Activated CD4-positive, alpha-beta T cell treated with anti-CD3 and anti-CD28 coated beads, Interleukin-2, amount 50 U/mL, for 1 hour (primary cell): ENCODE measurements at places on chromosomes 13 and 19.

- DNase-seq, result no peak
These were observed 5.3 kb downstream of the KANK3 start for GRCh38 chr19:8337728-8338127.

GRCh38 chr13:110682746-110683145, 23.2 kb downstream of the CARS2 start:
- no peak for DNase-seq

DNA sequence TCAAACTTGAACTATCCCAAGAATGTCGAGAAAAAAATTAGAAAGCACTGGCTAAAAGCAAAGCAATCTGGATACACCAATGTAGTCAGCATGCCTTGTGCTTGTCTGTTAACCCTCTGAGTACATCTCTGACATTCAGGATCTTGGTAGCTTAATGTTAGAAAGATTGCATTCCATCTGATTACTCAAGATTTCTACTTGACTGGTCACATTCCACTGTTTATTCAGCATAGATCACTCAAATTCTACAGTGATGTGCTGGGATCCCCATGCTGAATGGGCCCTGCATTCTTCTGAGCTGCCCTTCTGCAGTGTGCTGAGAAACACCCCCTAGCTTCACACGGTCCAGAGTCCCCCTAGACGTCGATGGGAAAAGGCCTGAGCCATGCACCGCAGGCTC, 295.4 kb upstream of the MAB21L1 start:
- DNase-seq, result no peak

- no peak for DNase-seq
These were observed 1460.3 kb downstream of the UQCRFS1 start for GRCh38 chr19:27752530-27753184.

DNA sequence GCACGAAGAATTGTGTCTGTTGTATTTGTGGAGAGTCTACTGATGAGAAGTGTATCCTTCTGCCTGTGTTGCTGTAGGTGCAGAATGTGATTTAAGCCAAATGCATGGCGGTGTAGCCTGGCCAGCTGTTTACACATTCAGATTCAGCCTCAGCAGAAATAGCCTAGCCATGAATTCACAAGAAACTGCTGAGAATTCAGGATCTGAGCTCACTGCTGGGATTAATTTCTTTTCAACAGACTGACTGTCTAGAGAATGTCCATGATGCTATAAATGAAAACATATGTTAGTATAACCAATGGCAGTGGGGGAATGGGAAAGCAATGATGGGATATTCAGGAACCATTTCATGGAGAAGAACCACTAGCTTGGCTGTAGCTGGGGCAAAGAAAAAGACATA, 77.4 kb upstream of the RNF113B start:
- DNase-seq, result no peak

DNA sequence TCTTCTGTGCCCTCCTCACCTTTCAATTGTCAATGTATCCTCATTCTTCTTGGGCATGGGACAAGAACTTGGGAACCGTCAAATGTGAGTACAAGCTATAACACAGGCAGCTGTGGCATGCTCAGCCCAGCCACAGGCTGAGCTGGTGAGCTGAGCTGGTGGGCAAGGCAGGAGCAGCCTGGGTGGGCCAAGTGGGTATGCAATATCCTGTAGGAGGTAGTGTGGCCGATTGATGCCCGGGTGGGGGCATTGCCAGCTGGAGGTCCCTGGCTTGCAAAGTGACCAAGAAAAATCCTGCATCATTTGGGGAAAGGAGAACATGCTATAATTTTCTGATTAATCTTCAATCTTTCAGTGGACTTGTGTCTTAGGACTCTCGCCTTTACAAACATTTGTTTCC, 507.2 kb upstream of the SLC10A2 start:
- DNase-seq, result no peak

DNA sequence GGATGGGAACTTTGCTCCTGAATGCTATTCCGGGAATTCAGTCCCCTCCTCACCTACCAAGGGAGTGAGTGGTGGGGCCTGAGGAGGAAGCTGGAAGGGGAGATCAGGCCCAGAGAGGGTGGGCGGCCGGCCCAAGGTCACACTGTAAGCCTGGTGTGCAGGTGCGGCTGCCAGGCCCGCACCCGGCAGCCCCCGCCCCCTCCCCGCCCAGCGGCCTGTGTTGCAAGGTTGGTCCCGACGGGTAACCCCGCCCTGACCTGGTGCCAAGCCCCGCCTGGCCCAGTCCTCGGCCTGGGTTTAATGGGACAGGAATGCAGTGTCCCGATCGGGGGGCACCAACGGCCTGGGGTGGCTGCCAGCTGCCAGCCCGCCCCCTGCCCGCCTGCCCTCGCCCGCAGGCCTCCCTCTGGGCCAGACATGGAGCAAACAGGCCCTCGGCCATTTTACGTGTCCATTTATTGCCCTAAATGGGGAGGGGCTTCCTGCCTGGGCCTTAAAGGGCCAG, 5.5 kb downstream of the ZBTB7A start:
- peak; percentile 27 for DNase-seq

DNA sequence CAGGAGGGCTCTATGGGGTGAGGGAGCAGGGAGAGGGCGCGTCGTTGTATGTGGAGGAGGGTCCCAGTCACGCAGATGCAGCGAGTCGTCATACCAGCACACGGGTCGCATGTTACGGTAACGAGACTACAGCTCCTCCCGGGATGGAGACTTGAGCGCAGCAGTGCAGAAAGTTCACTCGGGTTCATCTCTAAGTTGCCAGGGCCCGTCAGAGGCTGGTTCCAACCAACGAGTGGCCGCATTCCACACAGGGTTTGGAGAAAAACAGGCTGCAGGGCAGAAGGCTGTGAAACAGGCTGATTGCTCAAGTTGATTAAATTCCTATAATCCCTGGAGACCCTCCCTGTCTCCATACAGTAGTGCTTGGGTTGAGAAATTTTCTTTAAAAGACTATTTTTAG, 21.9 kb upstream of the TTYH1 start:
- no peak for DNase-seq

- no peak for DNase-seq
These were observed 325.5 kb downstream of the KCNRG start for GRCh38 chr13:50340551-50341287.

GRCh38 chr13:111584101-111584672, 263.7 kb downstream of the TEX29 start:
- no peak for DNase-seq

DNA sequence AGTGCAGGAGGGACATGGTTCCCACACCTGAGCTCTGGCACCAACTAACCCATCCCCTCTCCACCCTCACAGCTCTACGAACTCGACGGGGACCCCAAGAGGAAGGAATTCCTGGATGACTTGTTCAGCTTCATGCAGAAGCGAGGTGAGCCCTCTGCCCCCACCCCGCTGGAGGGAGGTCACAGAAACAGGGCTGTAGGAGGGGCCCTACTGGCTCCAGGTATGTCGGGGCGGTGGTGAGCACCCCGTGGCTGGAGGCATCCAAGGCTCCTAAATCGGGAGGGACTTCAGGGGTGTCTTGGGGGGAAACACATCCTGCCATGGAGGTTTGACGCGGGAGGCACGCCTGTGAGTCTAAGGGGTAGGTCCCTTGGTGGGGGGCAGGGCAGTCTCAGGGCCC, 24.1 kb upstream of the WDR18 start:
- no peak for DNase-seq

GRCh38 chr13:103759361-103759760, 693.1 kb upstream of the SLC10A2 start:
- DNase-seq, result no peak

GRCh38 chr19:58563823-58564222, 5.4 kb upstream of the UBE2M start:
- DNase-seq, result no peak

DNA sequence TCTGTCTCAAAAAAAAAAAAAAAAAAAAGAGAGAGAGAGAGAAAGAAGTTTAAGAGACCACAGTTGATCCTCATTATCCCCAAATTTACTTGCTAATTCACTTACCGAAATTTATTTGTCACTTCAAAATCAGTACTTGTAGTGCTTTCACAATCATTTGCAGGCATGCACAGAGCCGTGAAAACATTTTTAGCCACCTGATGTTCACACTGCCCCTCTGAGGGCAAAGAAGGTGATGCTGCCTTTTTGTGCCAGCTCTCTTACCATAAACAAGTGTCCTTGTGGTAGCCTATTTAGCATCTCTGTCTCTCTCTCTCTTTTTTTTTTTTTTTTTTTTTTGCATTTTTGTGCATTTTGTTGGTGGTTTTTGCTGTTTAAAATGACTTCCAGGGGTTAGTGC, 24.1 kb upstream of the CASP14 start:
- DNase-seq, result no peak

DNA sequence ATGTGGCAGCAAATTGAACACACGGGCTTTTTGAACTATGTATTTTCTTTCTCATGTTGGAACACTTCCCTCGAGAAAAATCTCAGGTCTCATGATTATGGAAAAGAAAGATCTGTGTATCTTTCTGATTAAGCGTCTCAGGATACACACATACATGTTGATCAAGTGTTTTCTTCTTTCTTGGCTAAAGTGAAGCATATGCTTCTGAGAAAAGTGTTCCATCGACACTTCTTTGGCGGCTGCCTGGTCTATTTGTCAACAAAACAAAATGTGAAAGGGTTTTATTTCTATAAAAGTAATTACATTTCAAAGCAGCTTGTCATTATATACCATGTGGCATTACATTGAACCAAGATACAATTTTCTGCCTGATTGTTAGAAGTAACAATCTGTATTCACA, 157.5 kb downstream of the DLEU7 start:
- no peak for DNase-seq

GRCh38 chr13:108929532-108930206, 300.3 kb downstream of the MYO16 start:
- DNase-seq, result no peak

DNA sequence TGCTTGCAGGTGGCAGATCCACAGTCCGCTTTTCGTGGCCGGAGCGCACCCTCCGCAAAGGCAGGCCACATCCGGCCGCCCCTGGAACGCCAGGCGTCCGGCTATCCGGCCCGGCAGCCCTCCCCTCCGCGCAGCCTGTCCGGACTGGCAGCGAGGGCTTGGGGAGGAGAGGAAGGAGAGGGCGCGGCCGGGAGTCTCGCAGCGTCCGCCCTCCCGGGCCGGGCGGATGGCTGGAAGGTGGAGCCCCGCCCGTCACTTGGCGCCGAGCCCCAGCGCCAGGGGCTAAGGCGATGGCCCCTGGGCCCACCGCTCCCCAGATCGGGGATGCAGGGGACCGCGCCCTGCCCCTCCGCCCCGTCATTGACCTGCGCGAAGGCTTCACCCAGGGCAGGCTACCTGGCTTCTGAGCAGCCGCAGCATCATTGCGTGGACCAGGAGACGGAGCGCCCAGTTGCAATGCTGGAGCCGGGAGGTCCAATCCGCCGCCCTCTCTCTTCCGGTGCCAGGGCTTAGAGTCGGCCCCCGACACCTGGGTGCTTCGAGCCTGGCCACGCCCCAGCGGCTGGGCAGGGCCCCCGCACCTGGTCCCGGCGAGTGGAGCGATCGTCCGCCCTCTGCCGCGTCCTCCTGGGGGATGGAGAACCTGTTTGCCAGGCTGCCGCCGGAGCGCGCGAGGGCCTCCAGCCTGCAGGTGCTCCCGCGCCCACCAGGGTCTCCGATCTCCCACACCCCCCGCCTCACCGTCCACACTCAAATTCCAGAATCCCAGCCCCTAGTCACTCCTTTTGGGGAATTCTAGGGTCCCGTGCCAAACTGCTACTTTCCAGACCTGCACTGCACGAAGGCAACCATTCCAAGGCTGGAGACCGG, at the start of gene FUT1:
Gene FUT1 (minus strand): TSS at position 146 of the 870 bp plus-strand sequence. CDS start 1,360 bp downstream, outside the sequence.
- DNase-seq, result peak; percentile 39

DNA sequence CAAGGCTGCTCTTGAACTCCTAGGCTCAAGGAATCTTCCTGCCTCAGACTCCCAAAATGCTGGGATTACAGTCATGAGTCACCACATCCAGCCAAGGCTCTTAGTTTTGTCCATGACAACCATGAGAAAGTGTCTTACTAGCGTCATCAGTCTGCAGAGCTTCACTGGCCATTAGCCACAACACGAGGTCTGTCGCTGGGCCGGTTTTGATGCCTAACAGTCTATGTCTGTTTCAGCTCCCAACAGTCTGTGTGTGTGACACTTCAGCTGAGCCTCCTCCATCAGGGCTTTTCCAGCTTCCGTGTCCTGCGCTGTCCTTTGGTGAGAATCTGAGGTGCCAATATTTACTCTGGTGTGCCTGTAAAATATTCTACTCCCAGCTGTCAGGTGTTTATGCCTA, 47.6 kb downstream of the CEP89 start:
- DNase-seq, result no peak

DNA sequence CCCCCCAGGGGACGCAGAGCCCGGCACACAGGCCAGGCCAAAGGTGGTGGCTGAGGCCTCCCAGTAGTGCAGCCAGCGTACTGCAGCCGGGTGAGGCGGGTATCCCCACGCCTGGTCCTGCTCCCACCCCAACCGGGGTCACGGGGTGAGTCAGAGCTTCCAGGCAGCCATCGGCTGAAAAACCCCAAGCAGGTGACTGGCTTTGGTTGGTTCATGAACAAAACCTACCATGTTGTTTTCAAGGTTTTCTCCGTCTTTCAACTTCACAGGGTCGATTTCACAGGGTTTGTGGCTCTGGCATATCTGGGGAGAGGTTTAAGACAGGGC, 42.1 kb upstream of the C13orf46 start:
- no peak for DNase-seq

- peak; percentile 33 for DNase-seq
These were observed at the start of gene IZUMO1 for GRCh38 chr19:48746738-48747575. TSS of gene IZUMO1 (minus strand) at chr19:48746909. CDS start at chr19:48745859, 1,050 bp downstream.

DNA sequence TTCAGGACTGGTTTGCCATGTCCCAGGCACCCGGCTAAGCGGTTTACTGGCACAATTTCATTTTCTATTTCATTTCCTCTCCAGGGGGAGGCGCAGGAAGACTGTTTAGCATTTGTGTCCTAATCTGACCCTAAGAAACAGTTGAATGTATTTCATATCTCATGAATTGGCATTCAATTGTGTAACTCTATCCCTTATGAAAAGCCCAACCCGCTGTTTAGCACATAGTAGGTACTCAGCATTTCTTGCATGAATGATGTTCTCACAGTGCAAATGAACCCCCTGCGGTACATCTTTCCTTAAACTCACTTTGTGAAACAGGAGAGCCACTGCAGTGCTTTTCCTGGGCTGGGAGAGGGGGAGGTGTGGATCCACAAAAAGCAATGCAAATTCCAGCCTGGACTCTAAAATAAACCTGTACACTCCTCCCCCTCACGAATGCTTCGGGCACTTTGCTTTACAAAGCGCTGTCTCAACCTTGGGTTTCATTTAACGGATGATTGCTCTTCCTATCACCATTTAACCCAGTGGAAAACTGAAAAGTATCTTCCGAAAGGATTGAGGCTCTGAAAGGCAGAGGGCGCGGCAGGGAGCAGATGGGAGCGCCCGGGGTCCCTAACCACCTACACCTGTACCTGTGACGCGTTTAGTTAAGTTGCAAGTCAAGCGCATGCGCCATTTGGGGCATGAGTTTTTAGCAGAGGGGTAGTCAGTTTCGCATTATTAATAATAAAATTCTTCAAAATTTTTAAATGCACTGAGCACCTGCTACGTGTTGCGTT, 1.2 kb upstream of the EEF2 start:
- peak; percentile 53 for DNase-seq

GRCh38 chr13:31020996-31021395, 88.5 kb downstream of the TEX26 start:
- no peak for DNase-seq
